ENCODE measurements at places on chromosomes 3 and 15.

GRCh38 chr3:148435534-148435933 lies 262.2 kb upstream of the AGTR1 start:
- no peak for DNase-seq

GRCh38 chr3:66182246-66182645 lies 38.6 kb upstream of the SLC25A26 start:
- DNase-seq, result no peak

DNA sequence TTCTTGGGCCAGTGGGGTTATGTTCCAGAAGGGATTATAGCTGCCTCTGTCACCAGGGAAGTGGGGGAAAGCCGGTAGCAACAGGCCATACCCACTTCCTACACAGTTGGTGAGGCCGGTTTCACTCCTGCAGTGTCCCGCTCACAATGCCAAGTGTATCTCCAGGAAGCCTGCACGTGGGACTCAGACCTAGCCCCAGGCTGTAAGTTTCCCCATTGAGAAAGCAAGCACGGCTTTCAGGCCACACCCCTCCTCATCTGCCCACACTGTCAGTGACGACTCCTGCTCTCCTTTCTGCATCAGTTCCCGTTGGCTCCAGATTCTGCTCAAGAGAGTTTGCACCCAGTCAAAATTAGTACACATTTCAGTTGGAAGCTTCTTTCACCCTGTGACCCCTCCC lies 51.6 kb upstream of the CPOX start:
- DNase-seq, result no peak

DNA sequence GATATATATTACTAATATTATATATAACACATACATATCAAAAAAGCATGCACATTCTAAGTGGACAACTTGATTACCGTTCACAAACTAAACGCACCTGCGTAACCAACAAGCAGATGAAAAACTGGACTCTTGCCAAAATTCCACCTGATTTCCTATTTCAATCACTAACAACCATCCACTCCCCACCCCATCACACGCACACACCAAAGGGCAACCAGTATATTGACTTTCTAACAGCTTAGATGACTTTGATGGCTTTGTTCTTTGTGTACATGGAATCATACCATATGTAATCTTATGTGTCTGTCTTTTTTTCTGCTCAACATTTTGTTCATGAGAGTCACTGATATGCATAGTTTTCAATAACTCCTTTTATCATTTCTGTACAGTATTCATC lies 496.8 kb upstream of the ARRDC4 start:
- DNase-seq, result no peak

GRCh38 chr3:134477938-134478337 lies 7.8 kb downstream of the ANAPC13 start:
- DNase-seq, result no peak

DNA sequence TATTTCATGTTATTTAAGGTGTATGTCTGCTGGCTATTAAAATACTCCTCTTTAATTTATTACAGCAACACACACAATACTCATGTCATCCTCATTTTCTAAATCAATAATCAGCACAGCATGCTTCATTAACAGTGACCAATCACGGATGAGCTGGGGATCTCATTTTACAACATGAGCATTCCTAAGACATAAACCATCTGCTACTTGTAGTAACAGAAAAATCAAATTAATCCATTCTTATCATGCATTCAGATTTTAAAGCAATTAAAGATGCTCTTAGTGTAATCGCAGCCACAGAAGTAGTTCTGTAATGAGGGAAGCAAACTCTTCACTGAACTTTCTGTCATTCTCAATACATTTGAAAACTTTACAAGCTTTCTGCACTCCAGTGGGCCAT lies 191.1 kb downstream of the TBC1D5 start:
- no peak for DNase-seq

DNA sequence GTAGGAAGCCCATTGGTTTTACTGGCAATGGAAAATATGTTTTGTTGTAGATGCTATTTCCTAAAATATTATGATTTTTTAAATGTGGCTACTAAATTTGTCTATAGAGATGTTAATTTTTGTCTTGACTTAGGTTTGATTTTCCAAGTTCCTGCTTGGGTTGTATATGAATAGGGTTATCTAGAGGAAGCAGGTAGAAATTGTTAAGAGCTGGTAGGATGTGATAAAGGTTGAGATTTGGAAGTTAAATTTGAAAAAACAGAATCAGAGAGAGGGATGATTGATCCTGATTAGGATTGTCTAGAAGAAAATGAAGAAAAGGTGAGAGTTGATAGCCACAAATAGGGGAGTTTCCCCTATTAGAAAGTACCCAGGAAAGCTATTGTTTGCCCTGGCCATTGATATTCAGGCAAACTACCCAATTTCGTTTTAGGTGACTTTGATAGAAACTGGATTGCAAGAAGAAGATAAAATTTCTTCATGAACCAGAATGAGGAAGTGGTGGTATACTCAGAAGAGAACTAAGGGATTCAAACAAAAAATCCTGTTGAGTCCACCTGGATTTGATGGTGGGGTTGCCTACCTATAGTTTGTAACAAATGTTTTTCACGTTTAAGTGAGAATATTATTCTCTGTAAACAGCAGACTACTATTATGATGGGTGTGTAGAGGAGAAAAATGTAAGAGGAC lies 91.2 kb upstream of the PHLDB2 start:
- no peak for DNase-seq

GRCh38 chr3:33174711-33175414 lies 43.7 kb downstream of the SUSD5 start:
- DNase-seq, result no peak

DNA sequence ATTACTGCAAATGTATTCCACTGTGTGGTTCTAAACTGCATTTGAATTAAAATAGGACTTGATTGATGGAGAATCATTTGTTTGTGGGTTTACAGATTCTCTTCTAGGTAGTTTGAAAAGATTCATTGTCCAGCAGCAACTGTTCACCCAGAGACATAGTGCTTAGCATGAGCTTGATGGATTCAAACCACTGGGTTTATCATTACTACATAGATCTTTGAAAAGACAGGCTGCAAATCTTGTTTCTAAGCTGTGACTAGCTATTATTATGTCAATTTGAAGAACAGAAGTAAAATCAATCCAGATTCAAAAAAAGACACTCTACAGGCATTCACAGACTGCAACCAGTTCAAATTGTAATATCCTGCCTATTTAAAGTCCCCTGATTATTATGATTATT lies 49.8 kb downstream of the MBNL1 start:
- DNase-seq, result no peak

- DNase-seq, result peak; percentile 38
Measured at GRCh38 chr3:23312866-23313265, 109.7 kb downstream of the UBE2E2 start.

GRCh38 chr15:77418966-77419835 lies 703 bp downstream of the PEAK1 start:
- DNase-seq, result no peak

- no peak for DNase-seq
Measured at GRCh38 chr3:36954452-36955134, 9.7 kb upstream of the TRANK1 start.

GRCh38 chr3:178201714-178202113 lies 334.5 kb upstream of the KCNMB2 start:
- DNase-seq, result no peak

DNA sequence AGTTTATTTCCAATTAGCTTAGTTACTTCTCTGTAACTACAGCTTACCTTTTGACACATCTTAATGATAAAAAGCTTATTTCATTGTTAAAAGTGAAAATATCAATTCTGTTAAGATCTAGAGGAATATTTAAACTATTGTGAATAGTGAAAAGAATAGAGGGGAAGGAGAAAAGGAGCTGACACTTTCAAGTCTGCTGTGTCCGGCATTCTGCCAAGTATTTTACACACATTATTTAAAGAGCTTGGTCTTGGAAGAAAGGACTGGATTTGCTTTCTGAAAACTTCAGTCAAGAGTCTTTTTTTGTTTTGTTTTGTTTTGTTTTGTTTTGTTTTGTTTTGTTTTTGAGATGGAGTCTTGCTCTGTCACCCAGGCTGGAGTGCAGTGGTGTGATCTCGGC lies 34.8 kb downstream of the CCDC80 start:
- DNase-seq, result no peak

GRCh38 chr3:172666181-172666872 lies 44.5 kb downstream of the NCEH1 start:
- DNase-seq, result no peak

GRCh38 chr15:63251701-63252100 lies 25.7 kb upstream of the APH1B start:
- no peak for DNase-seq

- DNase-seq, result no peak
Measured at GRCh38 chr15:100183921-100184495, 157.8 kb downstream of the ADAMTS17 start.

DNA sequence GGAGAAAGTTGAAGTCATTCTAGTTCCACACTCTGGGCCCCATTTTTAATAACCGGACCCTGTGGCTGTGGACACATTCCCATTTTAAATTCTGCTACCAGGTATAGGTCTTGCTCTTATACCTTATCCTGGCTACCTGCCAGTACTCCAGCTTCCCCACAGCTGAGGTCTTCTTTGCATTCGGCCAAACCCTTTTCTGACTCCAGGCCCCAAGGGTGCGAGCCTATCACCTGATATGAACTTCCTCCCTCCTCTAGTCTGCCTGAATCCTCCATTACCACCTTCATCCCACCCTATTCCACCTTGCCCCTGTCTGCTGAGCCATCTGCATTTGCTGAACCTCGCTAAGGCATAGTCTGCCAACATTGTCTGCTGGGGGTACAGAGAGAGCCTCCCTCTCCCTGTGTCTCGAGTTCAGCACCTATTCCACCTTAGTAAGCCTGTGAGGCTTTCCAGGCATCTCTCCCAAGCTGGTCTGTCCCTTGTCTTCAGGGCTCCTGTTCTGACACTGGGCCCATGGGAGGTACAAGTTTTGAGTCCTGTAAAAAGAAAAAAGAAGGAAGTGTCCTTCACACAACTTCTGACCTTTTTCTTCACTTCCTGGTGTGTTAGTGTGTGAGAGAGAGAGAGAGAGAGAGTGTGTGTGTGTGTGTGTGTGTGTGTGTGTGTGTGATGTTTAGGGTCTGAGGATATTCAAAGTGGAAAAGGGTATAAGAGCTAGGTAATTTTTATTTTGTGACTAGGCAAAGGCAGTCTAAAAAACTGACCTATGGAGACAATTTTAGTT lies 27.0 kb downstream of the PDE8A start:
- no peak for DNase-seq

DNA sequence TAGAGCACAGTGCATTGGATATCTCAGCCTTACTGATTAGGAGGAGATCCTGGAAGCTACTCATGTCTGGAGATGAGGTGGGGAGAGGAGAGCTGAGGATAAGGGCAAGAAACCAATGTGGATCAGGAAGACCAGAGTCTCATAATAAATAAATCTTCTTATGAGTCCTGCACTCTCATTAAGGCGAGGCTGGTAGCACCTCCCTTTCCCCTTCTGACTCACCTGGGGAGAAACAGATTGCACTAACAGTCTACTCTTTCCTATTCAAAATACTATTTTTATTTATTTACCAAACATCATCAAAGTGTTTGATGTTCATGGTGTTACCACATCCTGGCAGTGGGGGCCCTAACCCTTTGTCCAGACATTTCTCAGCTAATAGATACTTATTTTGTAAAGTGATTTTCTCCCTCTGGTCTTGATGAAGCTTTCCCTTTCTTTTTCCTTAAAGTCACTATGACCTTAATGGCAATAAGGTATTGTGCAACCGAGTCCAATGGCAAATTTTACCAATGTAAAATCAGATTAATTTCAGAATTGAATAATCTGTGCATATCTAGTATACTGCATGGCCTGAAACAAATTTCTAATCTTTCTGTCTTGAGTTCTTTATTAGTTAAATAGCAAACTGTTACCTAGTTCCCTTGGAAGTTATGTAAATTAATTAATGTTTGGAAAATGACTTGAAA lies 81.1 kb downstream of the IQCH start:
- DNase-seq, result no peak

DNA sequence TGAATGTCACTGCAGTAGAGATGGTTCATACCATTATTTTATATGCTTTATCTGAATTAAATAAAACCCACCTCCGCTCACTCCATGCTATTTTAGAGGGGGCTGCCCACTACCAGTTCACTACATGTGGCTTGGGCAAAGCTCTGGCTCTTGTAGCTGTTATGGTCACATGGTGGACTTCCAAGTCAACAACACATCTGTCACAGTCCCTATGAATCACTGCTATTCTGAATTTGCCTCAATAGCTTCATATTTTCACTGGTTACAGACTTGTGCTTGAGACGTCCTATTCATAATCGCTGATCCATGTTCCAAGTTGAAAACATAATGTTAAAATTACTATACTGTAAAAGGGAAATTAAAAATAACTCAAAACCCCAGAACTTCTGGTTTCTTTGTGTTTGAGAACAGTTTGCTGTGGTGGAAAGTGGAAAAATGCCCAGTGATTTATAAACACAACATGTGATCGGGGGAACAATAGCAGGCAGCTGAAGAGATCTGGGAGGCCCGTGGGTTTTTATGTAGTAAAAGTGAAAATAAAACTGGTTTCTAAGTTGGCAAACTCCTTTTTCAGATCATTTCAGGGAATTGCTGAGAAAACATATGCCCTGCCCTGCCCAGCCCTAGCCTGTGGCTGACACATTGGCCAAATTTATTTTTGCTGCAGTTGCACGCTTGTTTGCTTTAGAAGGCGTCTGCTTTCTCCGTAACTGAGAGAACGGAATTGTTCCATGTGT lies 128.8 kb upstream of the PRR23C start:
- peak; percentile 1 for DNase-seq

DNA sequence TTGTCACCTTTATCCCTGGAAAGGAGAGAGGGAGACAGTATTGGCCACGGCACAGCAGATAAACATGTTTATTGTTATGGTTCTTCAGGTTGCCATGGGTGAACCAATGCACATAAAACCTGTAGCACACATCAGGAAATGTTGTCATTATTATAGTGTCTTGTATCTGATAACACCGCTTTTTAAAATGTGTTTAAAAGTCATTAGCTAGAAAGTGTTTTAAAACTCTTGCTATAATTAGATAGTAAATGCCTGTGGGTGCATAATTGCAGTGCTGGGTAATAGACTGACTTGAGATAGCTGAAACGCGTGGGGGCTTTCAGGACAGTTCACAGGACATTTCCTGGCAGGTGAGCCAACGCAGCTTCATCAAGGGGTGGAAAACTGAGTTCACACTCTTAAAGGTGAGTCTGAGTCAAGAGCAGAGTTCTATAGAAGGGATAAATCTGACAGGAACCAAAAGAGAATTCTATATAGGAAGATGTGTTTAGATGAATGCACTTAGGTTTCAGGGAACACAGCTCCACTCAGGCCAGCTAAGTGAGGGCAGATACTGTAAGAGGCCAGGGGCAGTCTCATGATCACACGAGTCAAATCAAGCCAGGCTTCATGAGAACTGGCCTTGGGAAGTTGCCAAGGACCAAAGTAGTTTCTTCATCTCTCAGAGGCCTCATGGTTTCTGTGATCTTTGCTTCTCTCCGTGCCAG lies 35.6 kb upstream of the PPP4R2 start:
- DNase-seq, result no peak

DNA sequence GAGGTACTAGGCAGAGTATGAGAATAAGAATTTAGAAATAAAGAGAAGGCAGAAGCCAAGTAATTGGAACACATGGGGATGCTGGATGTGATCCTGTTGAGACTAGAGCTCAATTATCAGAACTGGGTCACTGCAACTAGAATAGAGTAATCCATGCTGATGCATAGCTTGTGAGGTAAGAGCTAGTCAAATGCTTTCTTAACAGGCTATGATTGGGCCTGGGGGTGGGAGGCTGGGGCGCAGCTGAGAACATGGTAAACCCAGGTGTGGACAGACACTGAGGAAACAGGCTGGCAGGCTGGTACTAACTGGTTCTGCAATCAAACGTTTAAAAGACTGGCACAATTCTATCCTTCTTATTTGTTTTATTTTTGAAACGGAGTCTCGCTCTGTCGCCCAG lies 50.5 kb upstream of the LRRFIP2 start:
- no peak for DNase-seq

- no peak for DNase-seq
Measured at GRCh38 chr3:72008226-72008996, 223.5 kb upstream of the PROK2 start.

- no peak for DNase-seq
Measured at GRCh38 chr3:138440121-138440521, 5.7 kb downstream of the ESYT3 start.

Data from non-pigmented ciliary epithelial cell (primary cell).